Nephron progenitor cell (in vitro differentiated cells): ENCODE measurements at places on chromosomes 6 and 20.
A peak's percentile ranks its signal among the peaks of the same experiment; 100 is the strongest.

DNA sequence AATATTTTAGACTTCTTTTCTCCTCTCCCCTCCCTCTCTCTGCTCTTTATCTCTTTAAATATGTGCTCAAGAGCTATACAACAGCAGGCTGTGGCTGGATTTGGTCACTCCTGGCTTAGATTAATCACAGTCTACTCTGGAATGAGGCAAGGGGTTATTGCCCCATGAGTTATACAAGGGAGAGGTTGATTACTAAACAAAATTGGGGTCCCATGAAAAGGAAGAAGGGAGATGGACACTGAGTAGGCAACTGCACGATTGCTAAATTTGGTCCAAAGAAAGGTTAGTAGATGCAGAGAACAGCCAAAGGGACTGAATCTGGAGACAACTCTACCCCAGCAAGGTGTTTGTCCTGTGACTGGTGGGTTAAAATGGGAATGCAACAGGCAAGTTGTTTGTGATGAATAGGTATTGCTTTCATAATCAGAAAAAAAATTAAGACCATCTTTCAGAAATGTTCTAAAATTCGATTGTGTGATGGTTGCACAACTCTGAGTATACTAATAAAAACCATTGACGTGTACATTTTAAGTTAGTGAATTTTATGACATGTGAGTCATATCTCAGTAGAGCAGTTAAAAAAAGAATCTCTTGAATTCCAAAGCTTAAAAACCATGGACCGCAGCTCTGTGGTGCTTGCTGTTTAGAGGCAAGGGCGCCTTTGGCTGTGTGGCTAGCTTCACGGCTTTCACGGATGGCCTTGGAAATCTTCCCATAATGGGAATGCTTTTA, 57.1 kb downstream of the KIZ start:
- DNase-seq: no peak
- peaks cover 14% of the 10 kb centered on the region for H3K27me3 ChIP-seq
- no peak overlapping the region for H3K4me3 ChIP-seq
- peaks cover 19% of the 10 kb centered on the region for H3K4me1 ChIP-seq
- no peak overlapping the region for H3K27ac ChIP-seq

- no peak for DNase-seq
- no peaks in the 10 kb centered on the region for H3K4me1 ChIP-seq
- no peak overlapping the region for H3K4me3 ChIP-seq
Measured at GRCh38 chr20:35497320-35497719, 32.1 kb downstream of the C20orf173 start.

DNA sequence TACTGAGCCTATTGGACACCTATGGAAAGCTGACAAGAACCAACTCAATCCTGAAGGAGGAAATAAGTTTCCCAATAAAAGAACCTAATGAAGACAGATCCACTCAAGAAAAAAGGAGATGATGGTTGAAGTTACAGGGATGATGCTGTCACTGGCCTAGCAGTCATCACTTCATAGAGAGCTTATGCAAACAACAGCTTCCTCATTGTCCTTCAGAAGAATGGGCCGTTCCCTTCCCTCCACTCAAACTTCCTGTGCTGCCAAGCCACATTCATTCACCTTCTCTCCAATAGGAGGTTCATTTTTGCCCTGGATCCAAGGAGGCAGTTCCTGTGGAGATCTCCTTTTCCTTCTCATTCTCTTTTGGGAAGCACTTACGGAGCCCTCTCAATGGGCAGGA, 13.8 kb upstream of the PM20D2 start:
- peaks cover 5% of the 10 kb centered on the region for H3K27me3 ChIP-seq
- peaks cover 33% of the 10 kb centered on the region for H3K36me3 ChIP-seq
- H3K27ac ChIP-seq: no peak overlapping the region
- no peaks in the 10 kb centered on the region for H3K4me1 ChIP-seq
- H3K4me3 ChIP-seq: no peak overlapping the region

DNA sequence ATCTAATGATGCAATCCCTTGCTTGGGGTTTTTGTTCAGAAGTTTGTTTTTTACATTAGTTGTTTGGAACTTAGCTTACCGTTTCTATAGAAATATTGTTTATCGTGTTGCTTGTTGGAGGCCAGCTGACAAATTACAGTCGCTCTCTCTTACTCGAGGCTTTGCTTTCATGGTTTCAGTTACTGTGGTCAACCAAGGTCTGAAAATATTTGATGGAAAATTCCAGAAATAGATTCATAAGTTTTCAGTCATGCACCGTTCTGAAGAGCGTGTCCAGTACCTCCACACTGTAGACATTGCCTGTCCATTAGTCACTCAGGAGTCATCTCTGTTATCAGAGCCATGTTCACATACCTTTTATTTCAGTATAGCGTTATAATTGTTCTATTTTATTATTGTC, 47.9 kb downstream of the DEK start:
- H3K4me3 ChIP-seq: no peak overlapping the region
- H3K4me1 ChIP-seq: peaks cover 8% of the 10 kb centered on the region
- H3K27ac ChIP-seq: no peak overlapping the region
- H3K36me3 ChIP-seq: peaks cover 72% of the 10 kb centered on the region
- H3K27me3 ChIP-seq: peaks cover 3% of the 10 kb centered on the region

DNA sequence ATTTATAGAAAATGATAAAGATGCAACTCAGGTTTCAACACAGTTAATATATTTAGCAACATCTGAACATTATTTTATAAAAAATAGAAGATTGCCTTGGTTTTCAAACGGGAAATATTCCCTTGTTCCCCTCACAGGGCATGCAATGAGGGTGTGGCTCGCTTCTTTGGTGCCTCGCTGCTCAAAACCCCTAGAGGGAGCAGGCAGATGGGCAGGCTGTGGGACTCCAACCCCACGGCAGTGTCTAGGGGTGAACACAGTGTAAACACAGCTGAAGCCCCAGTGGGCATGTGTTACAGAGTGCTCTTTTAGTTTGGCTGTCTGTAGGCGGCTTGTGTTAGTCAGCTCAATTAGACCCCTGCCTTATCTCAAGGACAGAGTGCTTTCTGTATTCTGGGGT, 560.8 kb upstream of the IMPG1 start:
- no peak overlapping the region for H3K27ac ChIP-seq
- H3K27me3 ChIP-seq: peaks cover under 1% of the 10 kb centered on the region
- DNase-seq: no peak
- no peaks in the 10 kb centered on the region for H3K36me3 ChIP-seq
- H3K4me3 ChIP-seq: no peak overlapping the region

- peaks cover 6% of the 10 kb centered on the region for H3K36me3 ChIP-seq
- H3K4me1 ChIP-seq: peaks cover 17% of the 10 kb centered on the region
- no peak for DNase-seq
- no peaks in the 10 kb centered on the region for H3K27me3 ChIP-seq
- H3K4me3 ChIP-seq: no peak overlapping the region
Measured at GRCh38 chr6:118644007-118644406, 7.4 kb downstream of the CEP85L start.

GRCh38 chr6:75491291-75491690, 2.3 kb downstream of the FILIP1 start:
- peak overlapping the region; percentile 6 for H3K27ac ChIP-seq
- no peak overlapping the region for H3K4me3 ChIP-seq
- no peaks in the 10 kb centered on the region for H3K36me3 ChIP-seq
- DNase-seq: no peak
